ENCODE measurements at places on chromosomes 5 and 9. TPM values are rescaled to one million over a fixed set of nuclear protein-coding genes. Genes with fewer than 3 reads are reported as not detected.

Gene ARHGEF37
- 22.3 TPM for total RNA-seq

Gene F2RL2
- total RNA-seq: 4.2 TPM

Gene GPR151
- not detected for total RNA-seq

Gene PCDHA2
- 0.27 TPM for total RNA-seq

Gene FCN2
- total RNA-seq: not detected

Gene OR2S2
- total RNA-seq: not detected

Gene NRARP
- 3.8 TPM for total RNA-seq

Gene OR1Q1
- not detected for total RNA-seq

Gene TAS2R1
- total RNA-seq: not detected

Gene LECT2
- total RNA-seq: not detected

Gene CTXN3
- 0.58 TPM for total RNA-seq

Gene PCDHGA9
- total RNA-seq: 5.2 TPM

Gene NTRK2
- 2.6 TPM for total RNA-seq

Gene PCDHGA12
- total RNA-seq: 9.8 TPM

Gene MRPS27
- 56.9 TPM for total RNA-seq

Gene AHRR
- 1.7 TPM for total RNA-seq

Gene MCTP1
- 13.5 TPM for total RNA-seq

Gene C5orf58
- not detected for total RNA-seq

Gene IL4
- total RNA-seq: not detected

Gene ANKRD18A
- total RNA-seq: 0.16 TPM

Gene TICAM2
- 4.7 TPM for total RNA-seq

Gene BSPRY
- total RNA-seq: 0.16 TPM

Gene GFI1B
- total RNA-seq: not detected

Gene PCDHA12
- 0.54 TPM for total RNA-seq

Gene LCN2
- 1.4 TPM for total RNA-seq

Gene SOX30
- not detected for total RNA-seq

Gene SLC6A3
- not detected for total RNA-seq

Gene PTGES2
- 46.1 TPM for total RNA-seq

Gene TNFSF15
- 0.23 TPM for total RNA-seq

Gene GABRA6
- total RNA-seq: not detected

Gene PCDHGB6
- 7.1 TPM for total RNA-seq

Gene WDR38
- total RNA-seq: not detected

Gene DNM1
- total RNA-seq: 22.3 TPM

Gene SLCO6A1
- total RNA-seq: not detected

Gene SIMC1
- 29.2 TPM for total RNA-seq

Gene AJM1
- total RNA-seq: 10.9 TPM

Gene ADAMTS16
- total RNA-seq: not detected

Gene RNF183
- total RNA-seq: not detected

Gene TLX3
- total RNA-seq: not detected

Gene CSF1R
- 12.3 TPM for total RNA-seq

Gene ZBED3
- total RNA-seq: 16.2 TPM

Gene SLC23A1
- total RNA-seq: not detected

Gene PLGRKT
- 13.6 TPM for total RNA-seq
